ENCODE measurements at places on chromosomes 12 and 14.

- no peak for DNase-seq
These were observed 17.1 kb upstream of the SP7 start for GRCh38 chr12:53353257-53353655.

GRCh38 chr12:75836533-75836932 is 195.0 kb downstream of the PHLDA1 start:
- no peak for DNase-seq

- no peak for DNase-seq
These were observed 190.2 kb downstream of the TBX5 start for GRCh38 chr12:114215746-114216145.

DNA sequence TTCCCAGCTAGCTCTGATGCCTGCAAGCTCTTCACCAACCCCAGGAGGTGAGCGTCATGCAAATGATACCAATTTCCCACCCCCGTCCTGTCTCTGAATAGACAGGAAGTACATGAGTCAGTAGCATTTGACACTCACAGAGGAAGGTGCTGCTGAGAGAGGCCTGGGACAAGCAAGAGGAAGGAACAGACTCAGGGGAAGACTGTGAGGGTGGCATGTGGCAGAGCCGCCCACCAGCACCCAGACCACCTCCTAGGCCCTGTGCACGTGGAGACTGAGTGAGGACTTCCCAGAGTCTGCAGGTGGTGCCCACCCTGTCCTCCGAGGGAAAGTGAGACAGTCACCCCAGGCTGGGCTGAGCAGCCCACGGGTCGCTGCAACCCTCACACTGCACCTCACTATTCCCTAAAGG is 199.5 kb upstream of the SFSWAP start:
- DNase-seq, result no peak

- no peak for DNase-seq
These were observed 208.5 kb downstream of the SLC41A2 start for GRCh38 chr12:104749545-104749944.

GRCh38 chr14:68011406-68012028 is 191.9 kb downstream of the RAD51B start:
- no peak for DNase-seq

DNA sequence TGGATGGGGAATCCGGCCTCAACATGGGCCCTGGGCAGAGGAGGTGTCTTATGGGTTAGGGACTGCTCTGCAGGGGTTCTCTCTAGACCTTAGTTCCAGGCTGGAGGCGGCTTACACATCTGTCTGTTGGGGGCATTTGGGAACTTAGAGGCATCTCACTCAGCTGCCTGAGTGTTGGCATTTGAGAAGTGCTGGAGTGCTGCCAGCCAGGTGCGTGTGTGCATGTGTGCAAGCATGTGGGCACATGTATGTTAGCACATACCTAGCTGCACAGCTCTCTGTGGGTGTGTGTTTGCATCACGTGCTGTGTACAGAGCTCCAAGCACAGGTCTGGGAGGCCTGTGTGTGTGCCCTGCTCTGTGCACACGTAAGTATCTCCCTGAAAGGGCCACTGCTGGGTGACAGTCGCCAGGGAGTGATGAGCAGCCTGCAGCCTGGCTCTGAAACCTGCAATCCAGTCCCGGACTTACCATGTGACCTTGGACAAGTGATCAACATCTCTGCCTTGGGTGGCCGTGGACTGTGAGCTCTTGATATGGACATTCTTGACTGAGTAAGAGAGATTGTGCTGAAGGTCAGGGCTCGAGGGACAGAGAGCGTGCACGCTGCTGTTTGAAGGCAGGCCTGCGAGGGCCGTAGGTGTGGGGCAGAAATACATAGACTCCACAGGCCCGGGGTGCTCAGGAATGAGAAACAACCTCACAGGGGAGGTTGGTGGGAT is 5.2 kb downstream of the LRTM2 start:
- DNase-seq, result no peak

DNA sequence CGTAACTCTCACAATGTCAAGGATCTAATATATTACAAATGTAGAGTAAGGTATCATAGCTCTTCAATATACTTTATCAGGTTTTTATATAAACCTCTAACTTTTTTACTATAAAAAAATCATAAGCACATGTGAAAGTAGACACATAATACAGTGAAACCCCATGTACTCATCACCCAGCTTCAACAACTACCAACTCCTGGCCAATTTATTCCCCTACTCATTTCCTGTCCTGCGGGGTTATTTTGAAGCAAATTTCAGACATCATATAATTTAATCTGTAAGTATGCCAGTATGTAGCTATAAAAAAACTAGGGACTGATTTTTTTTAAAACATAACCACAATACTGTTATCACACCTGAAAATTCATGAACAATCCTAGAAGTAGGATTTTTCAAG is 47.7 kb downstream of the NOPCHAP1 start:
- no peak for DNase-seq

- DNase-seq, result no peak
These were observed 163.6 kb upstream of the NAV3 start for GRCh38 chr12:77667101-77667500.

GRCh38 chr14:98237939-98238338 is 1034.1 kb downstream of the BCL11B start:
- DNase-seq, result no peak

- DNase-seq, result no peak
These were observed 2.1 kb upstream of the PYGL start for GRCh38 chr14:50946234-50946935.

DNA sequence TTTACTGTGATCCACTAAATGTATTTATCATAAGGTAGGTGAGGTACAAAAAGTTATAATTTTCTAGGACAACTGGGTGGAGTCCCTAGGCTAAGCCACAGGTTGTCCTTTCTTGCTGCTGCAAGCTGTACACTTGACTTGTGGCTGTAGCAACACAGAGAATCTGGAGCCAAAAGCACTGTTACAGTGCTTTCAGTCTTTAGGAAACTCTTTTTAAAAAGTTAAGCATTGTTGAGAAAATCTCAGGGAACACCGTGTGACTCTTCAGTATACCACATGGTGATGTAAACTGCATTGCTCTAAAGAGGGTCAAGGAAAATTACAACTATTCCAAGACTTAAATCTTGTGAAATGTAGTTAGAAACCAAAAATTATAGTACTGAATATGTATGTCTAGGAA is 11.4 kb downstream of the SLC15A5 start:
- no peak for DNase-seq

DNA sequence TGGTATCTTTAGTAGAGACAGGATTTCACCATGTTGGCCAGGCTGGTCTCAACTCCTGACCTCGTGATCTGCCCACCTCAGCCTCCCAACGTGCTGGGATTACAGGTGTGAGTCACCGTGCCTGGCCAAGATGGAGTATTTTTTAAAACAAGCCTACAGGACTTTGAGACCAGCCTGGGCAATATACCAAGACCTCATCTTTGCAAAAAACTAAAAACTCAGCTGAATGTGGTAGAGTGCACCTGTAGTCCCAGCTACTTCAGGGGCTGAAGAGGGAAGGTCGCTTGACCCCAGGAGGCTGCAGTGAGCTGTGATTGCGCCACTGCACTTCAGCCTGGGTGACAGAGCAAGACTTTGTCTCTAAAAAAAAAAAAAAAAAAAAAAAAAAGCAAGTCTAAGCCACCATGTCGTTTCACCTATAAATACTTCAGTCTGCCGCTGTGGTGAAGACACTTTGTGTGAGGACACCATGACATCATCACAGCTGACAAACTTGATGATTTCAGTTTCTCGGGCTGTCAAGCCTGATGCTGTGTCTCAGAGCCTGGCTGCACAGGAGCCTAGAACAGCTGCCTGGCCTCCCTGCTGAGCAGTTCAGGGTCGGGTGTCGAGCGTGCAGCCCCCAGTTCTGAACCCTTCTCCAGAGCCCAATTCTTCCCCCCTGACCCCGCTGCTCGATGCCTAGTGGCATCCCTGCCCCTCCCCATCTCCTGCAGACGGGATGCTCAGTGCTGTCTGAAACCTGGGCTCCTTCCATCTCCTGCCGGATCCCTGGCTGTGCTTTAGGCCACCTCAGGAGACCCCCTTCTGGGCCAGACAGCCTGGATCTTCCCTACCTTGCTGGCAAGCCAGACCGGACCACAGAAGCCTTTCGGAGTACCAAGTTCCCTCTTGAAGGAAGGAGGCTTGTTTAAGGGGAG is 119.2 kb upstream of the EVL start:
- no peak for DNase-seq

DNA sequence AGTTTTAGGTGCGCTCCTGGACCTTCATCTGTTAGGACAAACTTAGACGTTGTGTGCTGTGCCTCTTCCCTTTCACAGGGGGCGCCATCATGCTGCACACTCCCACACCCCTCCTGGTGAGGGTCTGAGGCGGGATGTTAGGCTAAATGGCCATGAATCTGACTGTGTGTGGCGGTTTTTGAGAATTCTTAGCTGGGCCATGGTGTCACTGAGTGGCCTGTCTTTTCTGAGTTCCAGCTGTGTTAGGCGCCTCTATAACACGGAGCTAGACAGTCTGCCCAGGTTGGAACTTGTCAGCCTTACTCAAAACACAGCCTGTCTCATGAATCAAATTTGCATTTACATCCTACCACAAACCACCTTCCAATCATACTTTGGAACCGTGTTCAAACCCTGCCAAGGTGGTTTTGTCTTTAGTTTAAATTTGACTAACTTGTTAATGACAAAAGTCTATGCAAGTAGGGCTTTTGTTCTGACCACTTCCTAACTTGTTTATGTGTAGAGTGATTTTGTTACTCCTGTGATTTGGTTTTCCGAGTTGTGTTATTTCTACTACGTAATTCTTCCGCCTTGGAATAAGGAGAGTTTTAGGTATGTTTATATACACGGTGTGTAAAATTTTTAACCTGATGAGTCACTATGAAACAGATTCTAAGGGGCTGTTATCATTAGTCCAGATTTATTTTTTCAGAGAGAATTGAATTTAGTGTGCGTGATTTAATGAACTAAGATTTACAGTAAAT is 19.6 kb downstream of the ACVR1B start:
- DNase-seq, result no peak

GRCh38 chr14:105386581-105387529 is 11.5 kb upstream of the TEX22 start:
- DNase-seq, result no peak

DNA sequence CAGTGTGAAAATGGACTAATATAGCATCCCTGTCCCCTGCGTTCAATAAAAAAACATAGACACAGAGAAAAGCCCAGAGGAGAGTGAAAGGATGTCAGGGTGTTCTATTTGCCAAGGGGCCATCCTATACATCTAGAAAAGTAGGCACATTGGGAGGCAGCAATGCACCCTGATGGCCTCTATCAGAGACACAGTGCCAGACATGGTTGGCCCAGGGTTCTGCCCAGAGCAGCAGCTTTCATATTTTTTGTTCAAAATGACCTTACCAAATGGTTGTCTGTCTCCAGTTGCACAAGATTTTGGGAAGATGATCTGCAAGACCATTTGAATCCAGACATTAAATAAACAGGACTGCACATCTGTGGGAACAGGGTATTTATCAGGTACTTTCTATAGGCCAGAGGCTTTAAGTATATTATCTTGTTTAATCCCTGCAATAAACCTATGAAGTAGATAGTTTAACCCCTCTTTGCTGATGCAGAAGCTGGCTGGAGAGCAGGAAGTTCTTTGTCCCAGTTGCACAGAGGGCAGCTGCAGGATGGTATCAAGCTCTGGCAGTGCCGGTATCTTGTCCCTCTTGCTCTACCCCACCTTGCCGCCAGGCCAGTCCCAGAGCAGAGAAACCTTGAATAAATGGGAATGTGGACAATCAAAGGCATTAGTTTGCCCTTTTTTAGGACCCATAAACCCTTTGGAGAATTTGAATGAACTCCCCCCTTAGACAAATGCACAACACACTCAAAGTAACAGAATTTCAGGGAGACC is 171.8 kb upstream of the PWP1 start:
- no peak for DNase-seq

DNA sequence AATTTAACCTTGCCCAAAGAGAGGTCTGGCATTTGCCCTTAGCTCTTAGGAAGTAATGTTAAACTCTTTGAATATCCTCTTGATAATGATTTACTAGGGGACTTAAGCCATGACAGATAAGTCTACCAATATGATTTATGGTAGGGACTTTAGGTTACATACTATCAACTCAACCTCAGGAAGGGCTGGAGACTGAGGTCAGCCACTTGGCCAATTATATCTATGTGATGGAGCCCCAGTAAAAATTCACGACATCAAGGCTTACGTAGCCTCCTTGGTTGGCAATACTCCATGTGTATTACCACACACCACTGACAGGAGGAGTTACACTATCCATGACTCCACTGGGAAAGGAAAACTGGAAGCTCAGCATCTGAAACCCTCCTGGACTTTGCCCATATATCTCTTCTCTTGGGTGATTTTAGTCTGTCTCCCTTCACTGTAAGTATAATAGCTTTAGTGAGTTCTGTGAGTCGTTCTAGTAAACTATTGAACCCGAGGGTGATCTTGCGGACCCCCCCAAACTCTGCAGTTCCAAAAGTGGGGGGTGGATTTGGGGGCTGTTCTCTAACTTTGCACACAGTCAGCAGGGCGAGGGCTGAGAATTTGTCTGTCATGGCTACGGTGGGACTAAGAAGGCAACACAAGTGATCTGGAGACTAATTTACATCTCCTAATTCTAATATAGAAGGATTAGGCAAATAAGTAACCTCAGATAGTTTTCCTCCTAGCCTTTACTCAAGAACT is 62.3 kb downstream of the R3HDM2 start:
- no peak for DNase-seq

GRCh38 chr14:68359837-68360552 is 432.9 kb downstream of the ZFP36L1 start:
- peak; percentile 26 for DNase-seq

- DNase-seq, result no peak
These were observed 49.9 kb downstream of the FOXN3 start for GRCh38 chr14:89366864-89367778.

DNA sequence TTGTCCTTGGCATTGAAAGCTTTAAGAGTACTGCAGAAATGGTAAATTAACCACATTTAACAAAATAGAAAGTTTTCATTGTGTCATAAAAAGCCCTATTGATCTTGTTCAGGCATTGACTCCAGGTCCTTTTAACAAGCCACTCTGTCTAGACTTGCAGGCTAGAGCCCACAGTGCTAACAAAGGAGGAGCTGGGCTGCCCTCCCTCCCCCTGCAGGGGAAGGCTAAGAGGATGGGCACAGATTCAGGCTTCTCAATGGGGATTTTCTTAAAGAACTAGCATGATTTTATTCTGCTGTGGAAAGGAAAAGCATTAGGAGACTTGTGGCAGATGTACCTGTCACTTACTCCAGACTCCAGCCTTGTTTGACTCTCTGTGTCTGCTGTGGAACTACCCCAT is 463.6 kb downstream of the NRXN3 start:
- peak; percentile 57 for DNase-seq

DNA sequence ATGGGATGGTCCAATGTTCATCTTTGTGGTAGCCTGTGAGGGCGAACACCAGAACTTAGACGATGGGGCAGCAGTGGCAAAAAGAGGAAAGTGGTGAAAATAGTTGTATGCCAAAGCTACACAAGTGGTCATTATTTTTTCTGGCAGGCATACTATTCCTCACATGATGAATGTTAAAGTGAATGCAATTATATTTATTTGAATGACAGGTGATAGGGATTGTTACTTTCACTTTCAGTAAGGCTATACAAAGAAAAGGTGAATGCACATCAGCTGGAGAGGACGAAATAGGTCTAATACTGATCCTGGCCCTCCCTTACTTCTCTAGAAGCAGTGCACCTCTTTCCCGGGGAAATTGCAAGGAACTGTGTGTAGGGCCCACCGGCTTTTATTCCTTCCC is 470.1 kb downstream of the TMTC2 start:
- DNase-seq, result no peak

- no peak for DNase-seq
These were observed 124.5 kb downstream of the PTPRO start for GRCh38 chr12:15446807-15447206.

Data from hippocampal formation (tissue), 2 donors.